ENCODE measurements at places on chromosomes 12 and 14.
A peak's percentile ranks its signal among the peaks of the same experiment; 100 is the strongest.

- no peak for DNase-seq
These were observed 16.7 kb upstream of the LYZ start for GRCh38 chr12:69331519-69331908.

DNA sequence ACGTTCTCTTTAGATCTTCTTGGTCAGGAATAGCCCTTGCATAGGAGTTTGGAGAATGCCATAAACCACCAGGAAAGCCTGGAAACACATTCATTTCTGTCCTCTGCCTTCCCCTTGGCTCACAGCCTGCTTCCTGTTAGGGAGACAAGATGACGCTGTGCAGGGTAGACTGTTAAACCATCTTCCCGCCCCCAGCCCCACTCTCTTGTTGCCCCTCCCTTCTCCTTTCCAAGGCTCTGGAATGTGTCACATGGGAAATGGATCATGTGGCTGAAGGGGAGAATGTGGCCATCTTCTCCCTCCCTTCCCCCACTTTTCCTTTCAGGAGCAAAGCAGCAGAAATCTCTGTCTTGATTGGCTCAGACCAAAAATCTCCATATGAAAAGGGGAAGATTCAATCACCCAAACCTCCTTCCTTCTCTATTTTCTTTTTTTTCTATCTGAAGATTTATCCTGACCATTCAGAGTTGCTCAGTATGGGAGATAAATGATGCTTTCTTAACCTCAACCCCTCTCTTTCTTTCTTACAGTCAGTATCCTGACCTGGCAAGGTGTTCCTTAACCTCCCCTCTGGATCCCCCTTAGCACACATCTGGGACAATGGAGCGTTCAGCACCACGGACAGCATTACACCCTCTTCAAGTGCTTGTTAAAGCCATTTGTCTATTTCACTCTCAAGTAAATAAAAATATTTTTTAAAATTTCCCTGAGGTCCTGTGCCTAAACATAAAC, 11.4 kb downstream of the GPR19 start:
- DNase-seq: peak; percentile 99

DNA sequence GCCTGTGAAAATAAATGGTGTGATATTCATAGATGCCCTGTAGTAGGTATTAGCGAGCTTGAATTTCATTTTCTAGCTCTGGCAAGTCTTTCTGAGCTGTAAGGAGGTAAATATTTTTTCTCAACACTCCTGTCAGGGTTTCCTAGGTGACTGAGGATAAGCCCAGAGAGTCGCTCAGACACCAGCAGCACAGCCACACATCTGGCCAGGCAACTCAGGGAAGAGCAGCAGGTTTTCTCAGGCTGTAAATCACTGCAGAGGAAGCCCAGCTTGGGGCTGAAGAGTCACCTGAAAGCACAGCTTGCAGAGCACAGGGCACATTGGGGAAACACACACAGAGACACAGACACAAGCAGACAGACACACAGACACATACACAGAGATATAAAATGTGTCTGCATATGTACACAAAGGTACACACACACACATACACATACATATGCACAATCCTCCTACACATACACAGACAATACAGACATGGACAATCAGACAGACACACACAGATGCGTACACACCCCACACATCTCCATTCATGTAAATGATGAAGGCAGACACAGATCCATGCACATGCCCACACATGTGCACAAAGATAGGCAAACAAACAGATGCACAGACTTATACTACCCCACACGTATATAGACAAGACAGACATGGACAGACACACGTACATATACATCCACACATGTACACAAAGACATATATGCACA, 232.0 kb upstream of the TMTC1 start:
- DNase-seq: peak; percentile 38

DNA sequence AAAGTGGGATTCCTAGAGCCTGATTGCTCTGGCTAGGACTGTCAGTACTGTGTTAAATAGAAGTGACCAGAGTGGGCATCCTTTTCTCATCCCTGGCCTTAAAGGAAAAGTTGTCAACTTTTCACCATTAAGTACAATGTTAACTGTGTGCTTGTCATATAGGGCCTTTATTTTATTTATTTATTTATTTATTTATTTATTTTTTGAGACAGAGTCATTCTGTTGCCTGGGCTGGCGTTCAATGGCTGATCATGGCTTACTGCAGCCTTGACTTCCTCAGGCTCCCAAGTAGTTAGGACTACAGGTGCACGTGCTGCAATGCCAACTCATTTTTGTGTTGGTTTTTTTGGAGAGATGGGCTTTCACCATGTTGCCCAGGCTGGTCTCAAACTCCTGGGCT, 11.6 kb downstream of the SH2B3 start:
- no peak for DNase-seq

DNA sequence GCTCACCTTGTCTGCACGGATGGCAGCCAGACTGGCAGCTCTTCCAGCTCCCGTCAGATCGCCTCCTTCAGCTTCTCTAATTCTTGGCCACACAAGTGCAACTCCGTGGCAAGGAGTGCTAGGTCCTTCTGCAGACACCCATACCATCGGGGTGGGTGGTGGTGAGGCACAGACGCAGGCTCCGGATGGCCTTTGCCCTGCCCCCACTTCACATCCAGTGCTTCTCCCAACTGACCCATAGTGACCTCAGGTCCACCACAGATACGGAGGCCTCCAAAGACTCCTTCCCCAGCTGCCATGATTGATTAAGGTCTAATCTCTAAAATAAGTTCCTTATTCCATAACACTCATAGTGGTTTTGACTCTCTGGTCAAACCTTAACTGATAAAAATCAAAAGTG, 19.9 kb upstream of the CD27 start:
- no peak for DNase-seq

DNA sequence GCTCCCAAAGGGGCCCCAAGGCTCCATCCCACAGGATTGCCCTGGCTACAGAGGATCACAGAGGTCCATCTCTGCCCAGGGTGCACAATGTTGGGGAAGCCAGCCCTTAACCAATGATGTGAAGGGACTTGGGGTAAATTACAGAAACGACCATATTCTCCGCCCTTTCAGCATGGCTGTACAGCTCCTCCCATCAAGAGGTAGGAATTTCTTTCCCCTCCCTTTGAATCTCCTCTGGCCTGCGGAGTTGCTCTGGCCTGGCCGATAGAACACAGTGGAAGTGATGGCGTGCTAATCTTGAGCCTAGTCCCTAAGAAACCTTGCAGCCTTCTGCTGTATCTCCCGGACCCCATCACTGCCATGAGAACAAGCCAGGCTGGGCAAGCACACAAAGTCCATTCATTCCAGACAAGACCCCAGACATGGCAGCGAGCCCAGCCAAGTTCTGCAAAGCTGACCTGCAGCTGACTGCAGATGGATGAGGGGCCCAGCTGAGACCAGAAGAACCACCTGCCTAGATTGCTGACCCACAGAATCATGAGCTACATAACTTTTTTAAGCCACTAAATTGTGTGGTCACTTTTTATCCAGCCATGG, 6.9 kb upstream of the IFI27 start:
- DNase-seq: no peak

DNA sequence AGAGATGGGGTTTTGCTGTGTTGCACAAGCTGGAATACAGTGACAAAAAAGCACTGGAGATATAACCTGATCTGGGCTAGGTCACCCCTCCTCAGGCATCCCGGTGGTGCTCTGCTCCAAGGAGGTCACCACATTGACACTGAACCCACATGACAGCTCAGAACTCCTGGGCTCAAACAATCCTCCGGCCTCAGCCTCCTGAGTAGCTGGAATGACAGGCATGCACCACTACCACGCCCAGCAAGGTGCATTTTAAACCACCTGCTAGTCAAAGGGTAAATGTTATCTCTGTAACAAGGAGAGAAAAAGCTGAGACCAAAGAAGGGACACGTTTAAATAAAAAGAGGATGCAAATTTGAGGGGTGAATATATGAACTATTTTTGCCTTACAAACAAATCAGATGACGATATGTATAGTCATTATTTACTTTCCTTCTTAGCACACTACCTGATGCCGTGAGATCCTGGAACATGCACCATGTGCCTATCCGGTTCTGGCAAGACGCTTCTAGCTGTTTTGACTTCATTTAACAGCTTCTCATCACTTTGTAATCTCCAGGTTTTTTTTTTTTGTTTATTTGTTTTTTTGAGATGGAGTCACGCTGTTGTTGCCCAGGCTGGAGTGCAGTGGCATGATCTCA, 135.1 kb downstream of the PPM1H start:
- peak; percentile 75 for DNase-seq

DNA sequence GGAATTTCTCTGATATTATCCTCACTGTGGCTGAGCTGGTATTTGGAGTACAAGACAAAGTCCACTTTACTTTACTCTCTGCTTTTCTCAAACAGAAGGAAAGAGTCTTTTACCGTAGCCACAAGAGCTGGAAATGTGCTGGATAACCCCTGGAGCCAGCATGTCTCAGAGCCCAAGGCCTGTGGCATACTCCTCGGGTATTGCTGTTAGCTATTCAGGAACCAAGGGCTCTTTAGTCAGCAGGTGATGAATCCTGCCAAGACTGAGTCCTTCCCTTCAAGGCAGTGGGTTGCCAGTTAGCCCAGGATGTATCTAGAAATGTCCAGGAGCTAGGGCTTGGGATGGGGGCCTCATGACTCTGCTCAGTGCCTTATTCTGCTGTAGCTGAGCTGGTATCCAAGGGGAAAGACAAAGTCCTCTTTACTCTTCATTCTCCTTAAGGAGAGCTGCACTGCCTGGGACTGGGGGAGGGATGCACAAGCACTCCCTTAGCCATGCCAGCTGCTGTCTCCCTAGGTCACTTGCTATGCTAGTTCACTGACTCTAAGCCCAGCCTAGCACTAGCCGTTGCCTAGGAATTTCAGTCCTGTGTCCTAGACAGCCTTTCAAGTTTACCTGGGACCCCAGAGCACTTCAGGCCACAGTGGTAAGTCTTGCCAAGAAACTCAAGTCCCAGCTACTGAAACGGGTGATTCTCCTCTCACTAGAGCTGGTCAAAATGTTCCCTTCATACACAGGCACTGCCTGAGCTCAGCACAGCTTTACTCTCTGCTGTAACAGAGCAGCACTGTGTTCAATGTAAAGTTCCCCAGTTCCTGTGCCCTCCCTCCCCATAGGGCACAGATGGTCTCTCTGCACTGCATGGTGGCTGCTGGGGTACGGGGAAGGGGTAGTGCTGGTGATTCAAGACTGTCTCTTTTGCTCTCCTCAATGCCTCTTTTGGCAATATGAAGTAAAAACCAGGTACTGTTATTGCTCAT, 136.4 kb downstream of the SLC35F4 start:
- DNase-seq: no peak

GRCh38 chr14:34300882-34301734, 160.9 kb downstream of the SPTSSA start:
- peak; percentile 66 for DNase-seq

- peak; percentile 77 for DNase-seq
These were observed 238.5 kb downstream of the SPTSSA start for GRCh38 chr14:34223373-34224148.

- DNase-seq: no peak
These were observed 54.3 kb downstream of the TECPR2 start for GRCh38 chr14:102417001-102417431.

DNA sequence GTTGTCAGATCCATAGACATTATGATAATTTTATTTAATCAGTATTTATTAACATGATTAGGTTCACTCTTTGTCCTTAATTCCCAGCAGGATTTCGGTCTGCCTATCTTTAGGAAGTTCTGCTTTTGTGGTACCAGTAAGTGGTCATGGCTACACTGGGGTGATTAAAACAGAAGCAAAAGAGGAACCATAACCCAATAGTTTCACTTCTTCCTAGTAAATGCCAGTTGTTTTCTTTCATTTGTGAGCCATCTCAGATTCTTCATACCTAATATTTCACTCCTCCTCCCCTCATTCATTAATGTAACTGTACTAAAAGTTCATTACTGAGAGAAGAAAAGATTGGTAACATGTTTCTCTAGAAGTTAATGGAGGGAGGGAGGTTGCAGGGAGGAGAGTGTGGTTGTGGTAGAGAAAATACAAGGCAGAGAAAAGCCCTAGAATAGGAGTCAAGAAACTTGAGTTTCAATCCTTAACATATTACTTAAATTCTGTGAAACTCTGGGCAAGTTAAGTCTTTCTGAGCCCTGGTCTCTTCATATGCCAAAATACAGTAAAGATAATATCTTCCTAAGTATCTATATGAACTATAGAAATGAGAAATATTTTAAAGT, 101.2 kb downstream of the PEBP1 start:
- no peak for DNase-seq

DNA sequence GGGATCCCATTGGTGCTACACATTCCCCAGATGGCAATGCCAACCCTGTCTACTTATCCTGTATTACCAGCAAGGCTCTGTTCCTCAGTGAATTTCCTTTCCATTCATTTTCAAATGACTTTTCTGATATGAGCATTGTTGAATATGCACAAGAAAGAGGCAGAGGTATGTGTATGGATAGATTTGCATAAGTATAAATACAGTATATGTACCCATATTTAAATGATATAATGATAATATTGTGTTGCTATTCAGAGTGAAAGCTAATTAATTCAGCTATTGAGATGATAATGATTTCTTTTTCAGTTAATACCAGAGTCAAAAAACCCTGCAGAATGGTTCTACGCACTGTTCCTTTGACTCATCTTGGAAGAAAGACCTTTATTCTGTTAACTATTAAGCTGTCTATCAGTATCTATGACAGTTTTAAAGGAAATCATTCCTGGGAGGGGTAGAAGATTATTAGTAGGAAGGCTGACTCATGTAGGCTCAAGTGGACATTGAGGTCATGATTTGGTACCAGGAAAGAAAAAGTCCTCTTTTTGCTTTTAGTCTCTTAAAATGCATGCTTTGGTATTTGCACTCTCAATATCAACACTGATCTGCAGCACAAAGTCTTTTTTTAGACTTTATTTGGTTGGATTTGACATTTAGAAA, 44.9 kb upstream of the GAS2L3 start:
- DNase-seq: no peak
